ENCODE measurements at places on chromosomes 5 and 9.

GRCh38 chr5:98734646-98735045 lies 38.8 kb upstream of the RGMB start:
- no peak for DNase-seq

DNA sequence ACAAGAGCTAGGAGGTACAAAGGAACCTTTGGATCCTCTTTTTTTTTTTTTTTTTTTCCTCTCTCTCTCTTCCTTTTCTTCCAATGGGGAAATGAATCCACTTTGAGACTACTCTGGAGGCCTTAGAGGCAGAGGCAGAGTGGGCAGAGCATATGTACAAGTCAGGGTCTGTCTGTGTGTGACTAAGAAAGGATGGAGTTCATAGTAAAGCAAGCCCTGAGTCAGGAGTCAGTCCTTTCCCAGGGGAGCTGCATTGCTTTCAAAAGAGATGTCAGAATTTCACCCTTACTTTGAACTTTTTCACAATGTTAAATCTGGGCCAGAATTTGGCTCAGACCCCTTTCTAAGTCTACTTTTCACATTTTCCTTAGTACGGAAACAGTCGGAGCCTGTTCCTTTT lies 792.4 kb upstream of the C9orf72 start:
- no peak for DNase-seq

- DNase-seq: no peak
Observed at GRCh38 chr9:132783006-132783405, 95.1 kb downstream of the AK8 start.

- peak; percentile 85 for DNase-seq
Observed at GRCh38 chr5:759111-759751, 25.3 kb downstream of the ZDHHC11B start.

DNA sequence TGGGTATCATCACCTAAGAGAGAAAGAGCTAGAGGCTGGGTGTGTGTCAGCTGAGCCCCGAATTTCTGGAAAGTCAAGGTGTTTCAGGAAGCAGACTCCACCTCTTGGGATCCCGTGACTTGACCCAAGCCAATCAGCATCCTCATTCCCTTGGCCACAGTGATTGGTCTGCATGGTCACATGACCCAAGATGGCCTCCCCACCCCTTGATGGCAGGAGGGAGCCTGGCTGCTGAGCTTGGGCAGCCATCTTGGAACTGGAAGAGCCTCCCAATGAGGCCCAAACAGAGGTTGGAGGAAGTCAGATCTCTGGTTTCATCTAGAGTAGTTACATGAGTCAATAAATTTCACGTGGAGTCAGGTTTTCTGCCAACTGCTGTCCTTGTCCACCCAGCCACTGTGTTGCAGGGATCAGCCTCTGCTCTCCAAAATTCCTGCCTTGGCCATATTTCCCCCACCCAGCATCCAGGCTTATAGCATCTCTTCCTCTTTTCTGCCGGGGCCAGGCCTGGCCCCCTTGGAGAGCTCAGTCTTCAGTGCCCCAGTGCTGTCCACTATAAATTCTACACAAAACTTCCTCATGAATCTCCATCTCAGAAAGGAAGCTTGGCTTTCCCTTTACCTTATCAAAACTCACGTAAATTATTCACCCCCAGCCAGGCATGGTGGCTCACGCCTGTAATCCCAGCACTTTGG lies 17.2 kb upstream of the SUSD3 start:
- no peak for DNase-seq

DNA sequence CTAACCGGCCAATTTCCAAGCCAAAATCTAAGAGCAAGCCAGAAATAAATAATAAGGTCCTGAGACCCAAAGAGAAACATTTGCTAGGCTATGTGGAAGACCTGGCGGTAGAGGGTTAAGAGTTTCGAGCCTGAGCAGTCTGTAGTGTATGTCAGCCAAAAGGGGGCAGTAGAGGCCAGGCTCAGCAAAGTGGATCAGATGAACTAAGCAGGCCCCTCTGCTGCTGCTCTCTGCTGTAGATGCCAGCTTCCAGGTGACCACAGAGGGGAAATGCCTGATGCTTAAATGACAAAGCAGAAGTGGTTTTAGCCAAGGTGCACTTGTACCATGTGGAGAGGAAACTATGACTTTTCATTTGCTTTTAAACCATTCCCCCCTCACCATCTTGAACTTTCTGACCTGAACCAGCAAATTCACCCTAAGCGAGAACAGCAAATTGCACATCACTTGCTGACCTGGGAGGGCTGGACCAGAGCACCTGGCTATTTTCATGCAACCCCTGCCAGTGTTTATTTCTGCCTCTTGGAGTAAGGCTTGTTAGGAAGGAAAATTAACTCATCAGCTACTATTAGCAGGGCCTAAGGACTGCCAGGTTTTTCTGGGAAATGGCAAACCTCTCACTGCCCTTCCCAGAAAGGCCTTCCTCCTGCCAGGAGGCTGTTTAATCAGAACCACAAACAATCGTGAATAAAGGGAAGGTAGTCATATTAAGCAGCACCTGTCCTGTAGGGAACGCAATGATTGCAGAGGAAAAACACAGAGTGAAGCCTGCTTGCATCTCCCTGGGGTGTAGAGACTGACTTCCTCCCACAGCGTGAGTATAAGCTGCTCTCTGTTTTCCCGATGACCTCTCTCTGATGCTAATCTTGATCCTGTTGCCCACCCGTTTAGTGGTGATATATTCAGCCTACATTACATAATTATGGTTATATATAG lies 818.2 kb downstream of the TLR4 start:
- DNase-seq: no peak

DNA sequence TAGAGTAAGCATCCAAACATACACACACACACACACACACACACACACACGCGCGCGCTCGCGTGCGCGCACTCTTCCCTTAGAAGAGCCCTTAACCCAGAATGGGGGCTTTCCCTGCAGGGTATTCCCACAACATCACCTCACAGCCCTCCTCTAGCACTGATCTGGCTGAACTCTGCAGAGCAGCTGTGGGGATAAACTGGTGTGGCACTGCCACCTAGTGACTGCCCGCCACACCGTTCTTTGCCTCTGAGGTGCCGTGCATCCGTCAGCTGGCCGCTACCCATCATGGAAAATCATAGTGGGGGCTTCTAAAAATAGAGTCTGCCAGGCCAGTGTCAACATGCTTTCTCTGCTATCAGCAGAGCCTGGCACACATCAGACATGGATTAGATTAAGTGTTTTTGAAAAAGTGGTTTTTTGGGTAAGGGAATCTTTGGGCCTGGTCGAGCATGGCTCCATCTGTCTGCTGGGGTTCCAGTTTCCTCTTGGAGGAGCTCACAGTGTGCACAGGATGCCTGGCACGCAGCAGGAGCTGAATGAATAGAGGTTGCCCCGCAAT lies 88.1 kb downstream of the KCNN2 start:
- DNase-seq: no peak

DNA sequence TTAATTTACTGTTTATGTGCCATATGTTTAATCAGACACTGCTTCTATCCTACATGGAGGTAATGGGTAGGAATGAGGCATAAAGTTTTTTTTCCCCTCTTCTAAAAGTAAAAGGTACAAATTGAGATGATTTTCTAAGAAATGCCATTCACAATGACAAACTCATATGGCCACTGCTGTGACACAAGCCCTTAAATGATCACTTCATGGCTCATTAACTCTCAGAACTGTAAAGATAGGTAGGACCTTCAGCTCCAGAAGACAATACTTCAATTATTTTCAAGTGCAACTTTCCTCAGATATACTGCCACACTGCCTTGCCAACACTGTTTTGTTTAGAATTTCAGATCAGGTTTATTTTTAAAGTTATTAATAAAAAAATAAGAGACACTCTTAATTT lies 362.9 kb upstream of the ZNF608 start:
- no peak for DNase-seq

- no peak for DNase-seq
Observed at GRCh38 chr5:174284873-174285272, 239.4 kb downstream of the NSG2 start.

DNA sequence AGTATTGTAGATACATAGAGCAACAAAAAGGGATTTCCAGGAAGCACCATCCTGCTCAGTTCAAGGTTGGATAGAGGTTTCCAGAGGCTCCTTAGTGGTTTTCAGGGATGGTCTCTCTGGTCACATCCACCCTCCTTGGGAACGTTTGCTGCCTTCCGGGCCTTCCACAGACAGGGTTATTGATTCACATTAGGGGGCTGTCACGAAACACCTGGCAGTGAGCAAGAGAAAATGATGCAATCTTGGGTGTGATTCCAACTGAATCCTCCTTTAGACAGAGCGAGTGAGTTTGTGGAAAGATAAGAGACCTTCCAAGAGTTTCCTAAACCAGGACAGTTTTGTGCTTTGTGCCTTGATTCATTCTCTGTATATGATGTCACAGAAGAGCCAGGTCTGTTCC lies 43.8 kb upstream of the CTSL start:
- no peak for DNase-seq

DNA sequence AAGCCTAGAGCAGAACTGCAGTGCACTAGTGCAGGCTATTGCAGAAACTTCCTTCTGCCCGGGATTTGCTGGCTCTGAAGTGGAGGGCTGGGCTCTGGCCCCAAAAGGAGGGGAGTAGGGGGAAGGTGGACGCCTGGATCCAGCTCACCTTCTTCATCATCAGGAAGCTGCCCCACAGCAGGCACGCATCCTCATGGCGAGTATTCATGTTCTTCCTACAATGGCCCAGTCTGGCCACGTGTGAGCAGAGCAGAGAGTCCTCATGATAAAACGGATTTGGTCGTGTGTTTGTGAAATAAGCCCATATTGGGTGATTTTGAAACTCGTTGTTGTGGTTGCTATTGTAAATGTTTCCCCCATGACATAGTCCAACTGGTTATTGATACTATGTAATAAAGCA lies 8.2 kb upstream of the GLIPR2 start:
- no peak for DNase-seq

GRCh38 chr5:144731786-144732185 lies 561.1 kb downstream of the KCTD16 start:
- DNase-seq: no peak

DNA sequence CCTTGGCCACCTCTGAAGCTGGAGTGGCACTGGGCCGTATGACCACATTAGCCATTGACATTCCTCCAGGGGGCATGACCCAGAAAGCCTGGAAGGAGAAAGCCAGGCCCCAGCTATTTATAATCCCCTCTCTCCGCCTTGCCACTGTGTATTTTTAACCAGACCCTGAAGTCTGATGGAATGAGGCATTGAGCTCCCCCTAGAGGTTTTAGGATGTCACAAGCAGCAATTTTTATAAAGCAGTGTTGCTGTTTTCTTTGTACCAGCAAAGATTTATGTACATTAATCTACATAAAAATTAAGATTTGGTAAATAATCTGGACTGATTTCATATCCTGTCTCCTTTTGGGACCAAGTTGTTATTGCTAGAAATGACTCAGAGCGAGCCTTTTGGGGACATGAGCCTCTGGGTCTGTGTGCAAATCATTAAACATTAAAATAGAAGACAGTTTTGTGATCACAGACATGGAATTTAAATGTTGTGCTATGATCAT lies 127.1 kb downstream of the TRIO start:
- DNase-seq: no peak

DNA sequence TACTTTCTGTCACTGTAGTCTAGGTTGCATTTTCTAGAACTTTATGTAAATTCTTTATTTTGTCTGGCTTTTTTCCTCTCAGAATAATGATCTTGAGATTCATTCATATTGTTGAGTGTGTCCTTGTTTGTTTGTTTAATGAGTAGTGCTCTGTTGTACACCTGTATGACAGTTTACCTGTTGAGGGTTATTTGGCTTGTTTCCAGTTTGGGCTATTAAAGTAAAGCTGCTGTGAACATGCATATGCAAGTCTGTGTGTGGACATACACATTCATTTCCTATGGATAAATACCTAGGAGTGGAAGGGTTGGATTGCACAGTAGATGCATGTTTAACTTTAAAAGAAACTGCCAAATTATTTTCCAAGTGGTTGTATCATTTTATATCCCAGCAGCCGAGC lies 30.4 kb downstream of the MVB12B start:
- DNase-seq: no peak

- DNase-seq: no peak
Observed at GRCh38 chr5:68884883-68885282, 208.9 kb upstream of the SLC30A5 start.

DNA sequence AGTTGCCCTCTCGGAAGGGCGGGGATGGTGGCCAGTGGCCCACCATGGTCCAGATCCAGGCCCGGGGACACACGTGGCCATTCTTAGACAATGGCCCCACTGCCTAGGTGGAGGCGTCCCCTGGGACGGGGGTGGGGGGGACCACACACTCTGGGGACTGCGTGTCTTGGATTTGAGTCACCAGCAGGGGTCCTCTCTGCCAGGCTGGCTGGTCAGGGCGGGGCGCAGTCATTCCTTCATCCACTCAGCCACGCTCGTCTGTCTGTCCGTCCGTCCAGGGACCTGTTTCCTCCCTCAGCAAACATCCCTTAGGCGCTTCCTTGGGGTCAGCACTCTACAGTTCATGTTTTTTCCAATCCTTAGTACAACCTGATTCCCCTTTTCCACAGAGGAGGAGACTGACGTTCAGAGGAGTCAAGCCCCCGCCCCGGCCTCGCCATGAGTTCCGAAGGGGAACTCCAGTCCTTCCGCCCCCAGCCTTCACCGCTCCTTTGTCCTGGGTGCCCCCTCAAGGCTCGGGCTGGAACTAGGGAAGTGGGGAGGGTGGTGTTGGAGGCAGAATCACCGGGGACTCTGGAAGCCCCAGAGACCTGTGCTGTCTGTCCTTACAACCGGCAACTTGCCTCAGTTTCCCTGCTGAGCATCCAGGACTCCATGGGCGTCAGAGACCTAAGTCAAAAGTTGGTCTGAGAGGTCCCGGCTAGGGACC lies 276.6 kb upstream of the MVB12B start:
- DNase-seq: no peak

- no peak for DNase-seq
Observed at GRCh38 chr9:27340961-27341511, 44.1 kb upstream of the EQTN start.

DNA sequence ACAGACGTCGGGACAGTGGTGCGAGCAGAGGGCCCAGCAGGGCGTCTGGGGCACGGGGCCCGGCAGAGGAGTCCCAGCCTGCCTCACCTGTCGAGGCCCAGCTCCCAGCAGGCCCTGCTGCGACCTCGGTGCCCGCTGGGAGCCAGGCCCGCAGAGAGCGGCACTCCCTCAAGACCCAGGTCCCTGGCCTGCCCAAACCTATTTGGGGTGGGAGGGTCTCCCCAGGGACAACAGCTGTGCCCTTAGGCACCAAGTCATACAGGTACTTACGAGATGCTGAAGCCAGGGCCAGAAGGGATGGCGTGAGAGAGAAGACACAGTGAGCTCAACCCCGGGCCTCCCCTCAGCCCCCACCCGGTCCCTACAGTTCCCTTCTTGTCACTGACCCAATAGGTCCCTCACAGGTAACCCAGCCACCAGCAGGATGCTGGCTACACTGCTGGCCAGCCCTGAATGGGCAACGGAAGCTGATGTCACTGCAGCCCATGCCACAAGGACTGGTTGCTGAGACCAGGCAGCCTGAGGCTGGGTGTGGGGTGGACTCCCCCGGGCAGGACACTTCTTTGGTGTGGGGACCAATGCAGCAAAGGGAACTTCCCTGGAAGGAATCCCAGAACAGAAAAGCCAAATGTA lies 3.7 kb downstream of the NSMF start:
- DNase-seq: no peak

- no peak for DNase-seq
Observed at GRCh38 chr9:132669319-132669697, 475 bp downstream of the DDX31 start.

Data from T-helper 22 cell (primary cell).